ENCODE measurements at places on chromosomes 4 and X.

- DNase-seq, result no peak
Measured at GRCh38 chr4:116015549-116015948, 902.1 kb upstream of the NDST4 start.

DNA sequence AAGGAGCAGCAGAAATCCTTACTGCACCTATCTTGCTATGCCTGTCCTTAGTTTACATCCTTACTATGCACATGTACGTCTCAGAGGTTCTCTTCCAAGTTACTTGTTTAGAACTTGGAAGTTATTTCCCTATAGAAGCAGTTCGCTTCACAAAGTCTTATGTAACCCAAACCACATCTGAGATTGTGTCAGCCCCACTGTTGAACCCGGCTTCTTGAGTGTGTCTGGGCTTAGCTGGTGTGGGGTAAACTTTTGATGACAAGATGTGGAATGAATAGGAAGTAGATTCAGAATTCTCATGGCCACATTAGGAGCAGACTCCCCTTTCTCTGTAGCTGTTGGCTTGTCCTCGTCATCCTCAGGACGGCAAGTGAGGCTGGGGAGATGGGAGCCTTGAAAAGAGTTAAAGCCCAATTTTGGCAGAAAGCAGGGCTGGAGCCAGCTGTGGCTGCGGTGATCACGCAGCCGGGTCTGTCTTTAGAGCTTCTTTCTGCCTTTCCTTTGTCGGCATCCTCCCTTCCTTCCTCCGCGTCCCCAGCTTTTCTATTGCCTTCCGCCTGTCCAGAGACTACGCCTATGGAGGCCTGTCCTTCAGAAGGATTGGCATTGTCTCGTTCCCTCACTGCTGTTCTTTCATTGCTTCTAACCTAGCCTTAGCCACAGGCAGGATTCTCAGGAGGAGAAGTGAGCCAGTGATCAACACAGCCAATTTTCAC is 23.0 kb upstream of the LIMCH1 start:
- no peak for DNase-seq

DNA sequence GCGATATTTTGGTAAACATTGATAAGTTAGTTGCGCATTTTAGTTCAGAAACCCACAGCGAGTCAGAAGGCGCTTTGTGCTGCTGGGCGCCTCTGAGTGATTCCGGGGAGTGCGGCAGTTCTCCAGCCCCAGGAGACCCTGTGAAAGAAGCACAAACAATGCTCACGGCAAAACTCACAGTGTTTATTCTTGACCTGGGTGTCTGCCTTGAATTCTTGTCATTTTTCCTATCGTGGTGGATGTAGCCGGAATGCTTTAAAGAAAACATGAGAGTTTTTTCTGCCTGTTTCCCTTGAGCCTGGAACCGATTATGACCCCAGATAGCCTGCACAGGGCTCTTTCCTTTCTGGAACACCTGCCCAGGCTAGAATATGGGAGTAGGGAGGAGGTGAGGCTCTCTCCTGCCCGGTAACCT is 6.7 kb downstream of the TBL1X start:
- no peak for DNase-seq

- DNase-seq, result no peak
Measured at GRCh38 chr4:25065932-25066590, 35.3 kb upstream of the LGI2 start.

DNA sequence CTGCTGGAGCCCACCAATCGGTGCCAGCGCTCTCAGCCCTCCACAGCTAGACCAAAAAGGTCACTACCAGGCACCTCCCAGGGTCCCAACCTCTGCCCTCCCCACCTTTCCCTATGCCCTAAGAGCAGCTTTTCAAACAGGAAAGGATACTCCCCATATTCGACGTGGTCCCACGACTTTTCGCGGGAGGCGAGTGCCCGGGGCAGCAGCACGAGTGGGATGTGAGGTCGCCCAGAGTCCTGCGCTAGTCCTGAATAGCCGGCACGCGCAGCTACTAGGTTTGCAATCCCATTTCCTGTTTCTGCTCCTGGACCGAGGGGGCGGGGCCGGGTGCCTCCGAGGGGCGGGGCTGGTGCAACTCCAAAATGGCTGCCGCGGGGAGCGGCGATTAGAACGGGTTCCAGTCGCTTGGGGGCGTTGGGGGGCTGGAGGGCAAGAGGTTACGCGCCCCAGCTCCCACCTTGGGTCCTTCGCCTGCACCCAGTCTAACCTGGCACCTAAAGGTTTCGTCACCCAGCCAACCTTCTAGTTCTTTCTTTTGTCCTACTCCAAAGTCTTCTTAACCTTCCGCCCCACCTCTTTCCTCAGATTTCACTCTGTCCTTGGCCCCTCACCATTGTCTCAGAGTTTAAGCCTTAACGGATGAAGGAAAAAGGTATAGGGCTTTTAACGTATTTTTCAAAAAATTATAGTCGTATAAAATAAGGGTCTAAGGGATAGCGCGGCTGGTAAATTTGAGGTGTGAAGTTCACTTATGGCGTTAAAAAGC is 85.0 kb upstream of the TENT5D start:
- peak; percentile 1 for DNase-seq

DNA sequence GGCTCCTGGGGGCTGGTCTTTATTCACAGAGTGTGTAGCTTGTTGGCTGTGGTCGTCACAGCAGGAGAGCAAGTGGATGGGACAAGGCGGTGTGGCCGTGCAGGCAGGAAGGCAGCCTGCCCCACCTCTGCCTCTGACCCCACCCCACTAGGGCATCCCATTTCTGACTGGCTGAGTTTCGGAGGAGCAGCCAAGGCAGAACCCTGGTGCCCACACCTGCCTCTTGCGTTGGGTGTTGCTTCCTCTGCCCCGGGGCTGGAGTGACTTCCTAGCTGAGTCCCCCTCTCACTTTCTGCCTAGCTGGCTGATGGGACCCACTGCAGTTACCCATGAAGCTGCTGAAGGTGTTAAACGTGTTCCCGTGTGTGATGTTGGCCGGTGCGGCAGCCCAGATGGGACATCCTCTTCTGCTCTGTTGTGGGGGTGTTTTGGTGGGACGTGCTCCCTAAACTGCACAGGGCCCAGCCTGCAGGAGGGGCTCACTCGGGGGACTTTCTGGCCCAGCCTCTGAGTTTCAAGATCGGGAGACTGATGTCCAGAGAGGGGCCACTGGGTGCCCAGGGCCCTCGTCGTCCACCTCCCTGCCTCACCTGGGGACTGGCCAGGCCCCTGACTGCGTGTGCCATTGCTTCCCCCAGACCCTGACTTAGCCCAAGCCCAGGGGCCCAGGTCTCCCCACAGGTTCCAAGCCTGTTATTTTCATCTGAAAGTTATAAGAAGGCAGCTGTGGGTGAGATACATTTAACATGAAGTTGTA is 101.5 kb downstream of the PSAPL1 start:
- DNase-seq, result no peak

GRCh38 chr4:185238750-185239149 is 29.4 kb downstream of the SNX25 start:
- no peak for DNase-seq

- DNase-seq, result no peak
Measured at GRCh38 chr4:23966725-23967124, 76.9 kb upstream of the PPARGC1A start.

DNA sequence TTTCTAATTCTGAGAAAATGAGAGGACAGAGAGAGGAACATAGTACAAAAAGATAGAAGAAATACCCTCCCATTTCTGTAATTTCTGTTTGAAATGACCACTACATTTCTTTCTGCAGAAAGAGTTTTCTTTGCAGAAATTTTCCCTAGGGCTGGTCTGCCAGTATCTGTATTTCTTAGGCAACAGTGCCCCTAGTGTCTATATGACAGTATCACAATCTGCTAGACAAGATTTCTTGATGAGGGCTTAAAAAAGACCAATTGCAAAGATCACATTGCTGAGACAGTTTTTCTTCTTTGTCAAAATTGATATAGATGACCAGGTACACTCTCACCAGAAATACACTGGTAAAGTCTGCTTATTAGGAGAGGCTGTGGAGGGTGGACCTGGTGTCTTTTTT is 81.0 kb upstream of the ZDHHC15 start:
- DNase-seq, result no peak

GRCh38 chrX:13790206-13791131 is 26.4 kb downstream of the GPM6B start:
- DNase-seq, result no peak
